ENCODE measurements at places on chromosomes 7 and 10.

- no peak for DNase-seq
Observed at GRCh38 chr7:1703441-1703840, 33.4 kb downstream of the ELFN1 start.

- no peak for DNase-seq
Observed at GRCh38 chr10:107914450-107915214, 750.1 kb upstream of the SORCS1 start.

- DNase-seq: no peak
Observed at GRCh38 chr7:27551803-27552400, 110.8 kb downstream of the HIBADH start.

DNA sequence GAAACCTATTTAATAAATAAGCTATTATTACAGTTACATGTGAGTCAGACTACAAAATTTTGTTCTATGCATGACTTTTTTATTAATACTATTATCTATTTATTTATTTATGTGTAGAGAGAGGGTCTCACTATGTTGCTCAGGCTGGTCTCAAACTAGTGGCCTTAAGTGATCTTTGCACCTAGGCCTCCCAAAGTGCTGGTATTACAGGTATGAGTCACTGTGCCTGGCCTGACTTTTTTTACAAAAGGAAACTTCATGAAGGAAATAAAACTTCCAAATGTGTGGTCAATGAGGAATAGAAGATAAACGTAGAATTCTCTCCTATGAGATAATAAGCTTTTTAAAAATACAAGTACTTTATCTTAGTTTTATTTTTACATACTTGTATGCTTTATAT is 19.0 kb downstream of the COL28A1 start:
- no peak for DNase-seq

DNA sequence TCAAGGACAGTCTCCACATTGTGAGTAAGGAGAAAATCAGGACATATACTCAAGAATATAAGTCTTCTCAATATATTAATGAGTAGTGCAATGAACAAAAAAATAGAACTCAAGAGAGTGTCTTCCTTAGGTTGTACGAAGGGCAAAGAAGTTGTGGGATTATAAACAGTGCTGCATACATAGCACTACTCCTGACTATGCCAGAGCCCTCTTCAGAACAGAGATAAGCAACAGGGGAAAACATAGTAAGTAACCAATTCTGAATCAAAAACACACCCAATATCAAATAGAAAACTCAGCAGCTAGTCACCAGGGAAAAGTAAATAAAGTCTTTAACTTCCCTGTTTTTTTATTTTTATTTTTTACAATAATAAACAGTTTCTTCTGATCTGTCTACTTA is 10.6 kb downstream of the ARHGAP21 start:
- no peak for DNase-seq

DNA sequence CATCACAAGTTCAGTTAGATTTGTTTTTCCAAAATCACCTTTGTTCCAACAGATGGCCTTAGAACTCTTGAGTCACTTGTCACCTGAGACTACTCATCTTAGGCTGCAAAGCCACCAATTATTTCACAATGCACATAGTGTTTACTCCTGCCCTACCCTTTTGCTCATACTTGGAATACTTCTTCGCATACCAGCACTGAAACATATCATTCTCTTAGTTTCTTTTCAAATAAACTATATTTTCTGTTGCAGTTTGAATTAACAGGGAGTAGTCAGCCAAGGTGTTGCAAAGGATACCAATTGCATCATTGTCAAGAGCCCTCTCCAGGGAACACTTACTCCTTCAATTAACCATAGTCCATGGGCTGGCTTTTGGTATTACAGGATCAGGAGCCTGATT is 71.0 kb downstream of the CASD1 start:
- no peak for DNase-seq

DNA sequence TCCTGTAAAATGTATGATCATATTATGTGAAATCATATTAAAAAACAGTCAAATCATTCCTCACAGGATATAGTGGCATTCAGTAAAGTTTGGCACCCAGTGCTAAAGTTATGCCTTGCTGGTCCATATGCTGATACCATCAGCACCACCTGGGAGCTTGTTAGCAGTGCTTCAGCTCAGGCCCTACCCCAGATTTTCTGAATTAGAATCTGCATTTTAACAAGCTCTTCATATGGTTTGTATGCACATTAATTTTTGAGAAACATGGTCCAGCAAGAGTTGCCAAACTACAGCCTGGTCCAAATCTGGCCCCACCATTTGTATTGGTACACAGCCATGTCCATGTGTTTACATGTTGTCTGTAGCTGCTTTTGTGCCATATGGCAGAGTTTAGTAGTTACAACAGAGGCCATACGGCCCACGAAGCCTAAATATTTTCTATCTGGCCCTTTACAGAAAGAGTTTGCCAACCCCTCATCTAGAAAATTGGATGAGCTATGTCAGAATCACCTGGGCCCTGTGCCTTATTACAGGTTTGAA is 30.1 kb downstream of the RAB18 start:
- DNase-seq: no peak

DNA sequence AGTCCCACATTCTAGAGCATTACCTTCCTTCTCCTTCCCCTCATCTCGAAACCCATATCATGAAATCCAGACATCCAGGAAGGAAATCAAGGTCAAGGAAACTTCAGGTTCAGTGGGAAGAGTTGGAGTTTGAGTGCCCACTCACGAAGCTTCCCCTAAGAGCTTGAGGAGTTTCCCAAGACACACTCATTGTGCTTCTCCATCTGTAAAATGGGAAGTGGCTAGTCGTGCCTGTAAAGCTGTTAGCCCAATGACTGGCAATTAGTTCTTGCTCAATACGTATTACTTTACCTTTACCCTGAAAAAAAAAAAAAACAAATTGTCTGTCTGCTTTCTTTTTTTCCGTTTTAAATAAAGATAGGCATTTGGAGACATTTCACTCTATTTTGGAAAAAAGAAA is 42.3 kb downstream of the GPAM start:
- DNase-seq: no peak

DNA sequence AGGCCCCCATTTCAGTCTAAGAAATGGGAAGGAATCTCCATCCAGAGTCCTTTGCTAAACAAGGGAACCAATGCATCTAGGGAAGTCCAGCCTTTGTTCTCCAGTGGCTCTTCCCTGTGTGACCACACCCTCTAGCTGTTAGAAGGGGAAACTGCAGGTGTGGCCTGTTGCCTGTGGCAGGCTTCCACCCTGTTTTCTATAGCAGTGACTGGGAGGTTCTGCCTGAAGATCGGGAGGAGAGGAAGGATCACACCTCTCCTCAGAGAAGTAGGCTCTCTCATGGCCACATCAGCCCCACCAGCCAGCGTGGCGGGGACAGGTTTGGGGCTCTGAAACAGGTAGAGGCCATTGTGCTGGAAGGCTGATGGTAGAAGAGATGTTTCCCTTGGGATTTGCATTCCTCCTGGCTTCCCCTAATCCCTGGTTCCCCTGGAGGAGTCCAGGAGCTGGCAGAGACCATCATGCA is 47.7 kb upstream of the TRIM8 start:
- DNase-seq: no peak

DNA sequence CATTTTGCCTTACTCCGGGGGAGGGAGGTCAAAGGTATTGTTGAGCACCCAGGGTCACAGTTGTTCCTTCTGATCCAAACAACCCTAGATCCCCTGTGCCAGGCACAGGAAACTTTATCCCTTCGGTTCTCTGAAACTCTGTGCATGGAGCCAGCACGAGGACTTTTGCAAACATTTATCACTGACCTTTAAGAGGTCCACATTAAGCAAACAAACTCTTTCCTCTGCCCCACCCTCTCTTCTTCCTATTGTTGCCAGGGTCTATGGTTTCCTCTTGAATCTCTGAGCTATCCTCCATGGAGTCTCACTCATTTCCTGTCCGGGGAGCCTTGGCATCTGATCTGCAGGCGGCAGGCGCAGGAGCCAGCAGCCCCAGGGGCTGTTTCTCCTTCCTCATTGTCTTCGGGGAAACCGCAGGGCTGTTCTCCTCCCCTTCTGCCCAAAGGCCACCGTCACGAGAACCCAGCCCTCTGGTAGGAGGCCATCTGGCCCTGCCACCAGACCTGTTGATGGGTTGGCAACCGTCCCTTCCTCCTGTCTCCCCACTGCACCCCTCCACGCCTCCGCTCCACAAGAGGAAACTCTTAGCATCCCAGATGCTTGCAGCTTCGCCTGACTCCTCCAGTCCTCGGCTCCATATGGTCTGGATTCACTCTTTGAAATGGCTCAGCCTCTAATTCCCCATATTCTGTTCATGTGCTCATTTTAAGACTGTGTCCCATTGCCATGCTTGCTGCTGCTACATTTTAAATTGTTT is 327.3 kb upstream of the NRP1 start:
- DNase-seq: no peak

GRCh38 chr7:82904871-82905270 is 257.8 kb downstream of the PCLO start:
- no peak for DNase-seq

GRCh38 chr10:110263164-110263563 is 41.6 kb downstream of the SMNDC1 start:
- no peak for DNase-seq

GRCh38 chr10:97836446-97836845 is 13.2 kb upstream of the GOLGA7B start:
- DNase-seq: no peak

DNA sequence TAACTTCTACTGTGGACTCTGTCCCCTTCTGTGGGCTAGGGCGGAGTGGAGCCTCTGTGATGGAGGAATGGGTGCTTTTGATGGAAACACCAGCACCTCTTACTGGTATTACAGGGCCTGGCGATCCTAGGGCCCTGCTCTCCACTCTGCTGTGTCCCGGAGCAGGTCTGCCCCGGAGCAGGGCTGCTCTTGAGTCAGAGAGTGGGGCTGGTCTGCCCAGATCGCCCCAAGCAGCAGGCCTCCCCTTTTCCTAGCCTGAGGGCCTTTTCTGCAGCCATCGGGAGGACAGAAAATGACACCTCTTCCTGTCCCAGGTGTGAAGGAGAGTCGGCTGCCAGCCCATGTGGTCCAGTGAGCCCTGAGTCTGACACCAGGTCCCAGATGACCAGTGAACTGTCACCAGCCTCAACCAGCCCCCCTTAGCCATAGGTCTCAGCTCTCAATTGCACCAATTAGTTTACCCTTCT is 1.4 kb downstream of the ZNF282 start:
- DNase-seq: no peak

DNA sequence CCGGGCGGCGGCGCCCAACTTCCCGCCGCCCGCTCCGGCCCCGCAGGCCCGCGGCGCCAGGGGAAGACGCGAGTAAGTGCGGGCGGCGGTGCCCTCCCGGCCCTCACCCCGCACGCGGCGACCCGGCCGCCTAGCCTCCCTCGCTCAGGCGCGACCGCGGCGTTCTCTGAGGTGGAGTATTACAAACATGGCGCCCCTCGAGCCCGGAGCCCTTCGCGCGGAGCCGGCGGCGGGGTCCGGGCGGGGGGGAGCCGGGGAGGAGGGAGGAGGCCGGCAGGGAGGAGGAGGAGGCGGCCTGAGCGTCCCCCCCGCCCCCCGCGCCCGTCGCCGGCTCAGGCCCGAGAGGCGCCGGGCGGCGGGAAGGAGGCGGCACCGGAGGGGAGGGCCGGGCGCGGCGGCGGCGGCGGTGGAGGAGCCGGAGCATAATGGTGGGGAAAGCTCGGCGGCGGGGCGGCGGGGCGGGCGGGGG is at the start of gene ZMYND11:
TSS of gene ZMYND11 (plus strand) at position 324 of the 469 bp plus-strand sequence. CDS start 44,558 bp downstream, outside the sequence.
- DNase-seq: no peak

- no peak for DNase-seq
Observed at GRCh38 chr10:133150656-133151055, 9.4 kb upstream of the KNDC1 start.

GRCh38 chr7:205115-206010 is 13.0 kb downstream of the FAM20C start:
- DNase-seq: no peak

GRCh38 chr10:6128087-6128486 is 39.3 kb downstream of the RBM17 start:
- no peak for DNase-seq

- no peak for DNase-seq
Observed at GRCh38 chr10:103781329-103782061, 73.9 kb downstream of the SH3PXD2A start.

GRCh38 chr7:31095286-31096197 is 43.4 kb downstream of the ADCYAP1R1 start:
- DNase-seq: no peak

DNA sequence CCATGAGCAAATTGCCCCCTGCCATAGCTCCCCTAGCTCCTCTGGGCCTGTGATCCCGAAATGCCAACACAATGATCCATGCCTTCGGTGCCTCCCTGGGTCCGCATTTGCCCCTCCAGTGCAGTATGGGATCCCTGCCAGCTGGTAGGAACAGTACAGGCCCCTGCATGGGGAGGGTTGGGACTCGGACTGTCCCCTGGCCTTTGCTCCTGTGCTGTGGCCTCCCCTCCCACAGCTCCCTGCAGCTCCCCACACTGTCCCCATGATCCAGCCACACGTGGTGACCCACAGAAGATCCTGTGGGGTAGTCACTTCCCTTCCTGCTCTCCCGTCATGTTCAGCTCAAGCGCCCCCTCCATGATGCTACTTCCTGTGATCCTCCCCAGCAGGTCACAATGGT is 140.3 kb downstream of the MAPK8 start:
- no peak for DNase-seq

- DNase-seq: no peak
Observed at GRCh38 chr7:27198138-27198841, 1.6 kb downstream of the HOXA13 start.

DNA sequence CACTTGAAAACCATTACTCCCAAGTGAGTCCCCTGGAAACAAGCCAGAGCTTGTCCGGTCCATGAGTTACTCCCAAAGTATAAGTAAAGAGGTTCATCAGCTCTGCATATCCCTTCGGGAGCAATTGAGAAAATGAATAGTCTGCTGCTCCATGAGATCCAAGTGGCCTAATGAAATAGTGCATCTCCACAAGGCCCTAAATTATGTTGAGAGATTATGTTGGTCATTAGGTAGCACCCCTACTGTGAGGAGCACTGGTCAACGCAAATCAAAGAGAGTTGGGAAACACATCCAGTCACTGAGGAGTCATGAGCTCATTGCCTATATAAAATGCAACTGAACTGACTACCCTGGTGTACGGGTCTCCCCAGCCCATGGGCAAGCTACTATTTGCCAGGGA is 205.5 kb upstream of the AOAH start:
- DNase-seq: no peak

DNA sequence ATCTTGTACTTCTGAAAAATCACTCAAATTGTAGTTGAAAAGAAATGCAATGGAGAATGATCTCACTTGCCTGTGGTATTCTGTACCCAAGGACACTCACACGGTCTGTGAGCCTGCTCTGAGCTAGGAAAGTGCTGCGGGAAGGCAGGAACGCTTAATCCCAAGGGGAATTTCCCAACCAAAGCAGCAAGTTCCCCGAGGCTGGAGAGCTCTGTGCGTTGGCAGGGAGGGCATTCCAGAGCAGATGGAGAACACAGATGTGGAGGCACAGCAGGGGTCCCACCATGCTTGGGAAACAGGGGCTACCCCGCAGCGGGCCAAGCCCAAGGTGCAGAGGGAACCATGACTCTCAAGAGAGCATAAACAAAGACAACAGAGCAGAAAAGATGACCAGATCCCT is 13.6 kb downstream of the SVIL start:
- no peak for DNase-seq
